ENCODE measurements at places on chromosomes 7 and 10. TPM values are rescaled to one million over a fixed set of nuclear protein-coding genes. Genes with fewer than 3 reads are reported as not detected.

DNA sequence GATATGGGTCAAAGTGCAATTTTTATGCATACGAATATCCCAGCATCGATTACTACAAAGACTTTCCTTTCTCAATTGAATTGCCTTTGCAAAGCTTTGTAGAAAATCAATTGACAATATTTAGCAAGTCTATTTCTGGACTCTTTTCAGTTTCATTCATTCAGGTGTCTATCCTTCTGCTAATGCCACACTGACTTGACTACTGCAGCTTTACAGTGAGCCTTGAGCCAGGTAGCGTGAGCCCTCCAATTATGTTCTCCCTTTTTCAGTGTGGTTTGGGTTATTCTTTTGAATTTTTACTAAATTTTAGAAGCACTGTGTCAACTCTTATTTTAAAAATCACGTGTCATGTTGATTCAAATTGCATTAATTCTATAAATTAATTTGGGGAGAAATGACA, 19.5 kb upstream of the AKR1E2 start:
- no peaks in the 10 kb centered on the region for H3K27me3 ChIP-seq
- DNase-seq, result no peak
- H3K4me3 ChIP-seq, result no peak overlapping the region
- H3K27ac ChIP-seq, result no peak overlapping the region
- no peaks in the 10 kb centered on the region for H3K36me3 ChIP-seq
- H3K4me1 ChIP-seq, result no peaks in the 10 kb centered on the region

Gene FKBP6
- not detected for total RNA-seq

GRCh38 chr7:91894781-91895480, 14.4 kb upstream of the MTERF1 start:
- H3K27ac ChIP-seq, result no peak overlapping the region
- no peak for DNase-seq
- H3K36me3 ChIP-seq, result no peaks in the 10 kb centered on the region
- H3K4me1 ChIP-seq, result no peaks in the 10 kb centered on the region
- no peaks in the 10 kb centered on the region for H3K27me3 ChIP-seq

- H3K4me3 ChIP-seq, result no peak overlapping the region
- no peaks in the 10 kb centered on the region for H3K36me3 ChIP-seq
- no peaks in the 10 kb centered on the region for H3K27me3 ChIP-seq
Measured at GRCh38 chr7:92767437-92767836, 68.9 kb downstream of the CDK6 start.

GRCh38 chr7:4325732-4326131, 356.4 kb upstream of the FOXK1 start:
- H3K4me3 ChIP-seq, result no peak overlapping the region
- H3K27me3 ChIP-seq, result no peaks in the 10 kb centered on the region
- H3K36me3 ChIP-seq, result no peaks in the 10 kb centered on the region

Gene TRIM73
- 3.6 TPM for total RNA-seq

GRCh38 chr7:67391168-67391567, 394.5 kb downstream of the TYW1 start:
- H3K27me3 ChIP-seq, result no peaks in the 10 kb centered on the region
- H3K4me3 ChIP-seq, result no peak overlapping the region
- DNase-seq, result no peak

Gene APBB1IP
- 48.9 TPM for total RNA-seq

- peak within 1 kb of the TSS; percentile 89 for H3K27ac ChIP-seq
- H3K27me3 ChIP-seq, result no peaks in the 10 kb centered on the region
- peaks cover 44% of the 10 kb centered on the region for H3K4me1 ChIP-seq
Measured at GRCh38 chr7:116210345-116211005, at the start of gene TES. TES (plus strand) TSS chr7:116210539; CDS start chr7:116210708, 169 bp downstream.

Gene CHN2
- 4.1 TPM for total RNA-seq

DNA sequence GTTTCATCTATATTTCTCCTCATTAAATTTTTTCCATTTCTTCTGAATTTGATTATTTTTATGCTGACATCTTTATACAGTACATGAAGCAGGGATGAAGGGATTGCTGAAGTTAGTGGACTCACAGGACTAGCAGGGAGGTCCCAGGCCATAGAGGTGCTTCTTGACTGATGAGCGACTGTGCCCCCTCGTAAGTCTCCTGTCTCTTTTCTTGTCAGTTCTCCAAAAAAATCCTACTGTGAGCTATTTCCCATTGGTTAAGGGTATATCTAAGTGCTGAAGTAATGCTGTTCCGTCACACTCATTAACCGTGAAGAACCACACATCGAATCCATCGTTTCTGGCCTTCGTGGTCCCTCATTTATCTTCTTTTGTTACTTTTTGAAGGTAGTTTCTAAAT, 27.7 kb downstream of the HECW1 start:
- H3K27ac ChIP-seq, result no peak overlapping the region
- DNase-seq, result no peak
- no peak overlapping the region for H3K4me3 ChIP-seq
- no peaks in the 10 kb centered on the region for H3K27me3 ChIP-seq

Gene FGFR2
- 0.13 TPM for total RNA-seq

DNA sequence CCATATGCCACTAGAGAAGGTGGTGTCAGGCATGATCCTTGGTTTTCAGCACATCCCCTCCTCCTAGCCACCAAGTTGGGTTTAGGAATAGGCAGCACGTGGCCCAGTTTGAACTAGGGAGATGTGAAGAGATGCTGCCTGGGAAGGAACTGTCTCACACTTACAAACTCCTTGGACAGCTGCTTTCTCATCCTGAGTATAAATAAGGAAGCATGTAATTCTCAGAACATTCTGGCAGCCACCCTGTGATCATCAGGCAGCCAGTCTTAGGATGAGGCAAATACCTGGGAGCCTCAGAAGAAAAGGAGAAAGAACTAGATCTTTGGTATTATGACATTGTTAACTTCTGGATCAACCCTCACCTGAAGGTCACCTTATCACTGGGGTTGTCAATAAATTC, 21.3 kb upstream of the XPNPEP1 start:
- H3K36me3 ChIP-seq, result no peaks in the 10 kb centered on the region
- H3K4me3 ChIP-seq, result no peak overlapping the region
- H3K4me1 ChIP-seq, result peaks cover 6% of the 10 kb centered on the region
- no peaks in the 10 kb centered on the region for H3K27me3 ChIP-seq
- H3K27ac ChIP-seq, result no peak overlapping the region

Gene AOC1
- total RNA-seq, result not detected

GRCh38 chr10:10307551-10307950, 710.1 kb upstream of the CELF2 start:
- DNase-seq, result no peak
- H3K36me3 ChIP-seq, result no peaks in the 10 kb centered on the region
- no peak overlapping the region for H3K27ac ChIP-seq
- no peaks in the 10 kb centered on the region for H3K27me3 ChIP-seq
- no peaks in the 10 kb centered on the region for H3K4me1 ChIP-seq

Measured in CD8-positive, alpha-beta memory T cell (primary cell).